Muscle of leg (tissue), 16 donors: ENCODE measurements at places on chromosomes 1 and 21.
A peak's percentile ranks its signal among the peaks of the same experiment; 100 is the strongest.

DNA sequence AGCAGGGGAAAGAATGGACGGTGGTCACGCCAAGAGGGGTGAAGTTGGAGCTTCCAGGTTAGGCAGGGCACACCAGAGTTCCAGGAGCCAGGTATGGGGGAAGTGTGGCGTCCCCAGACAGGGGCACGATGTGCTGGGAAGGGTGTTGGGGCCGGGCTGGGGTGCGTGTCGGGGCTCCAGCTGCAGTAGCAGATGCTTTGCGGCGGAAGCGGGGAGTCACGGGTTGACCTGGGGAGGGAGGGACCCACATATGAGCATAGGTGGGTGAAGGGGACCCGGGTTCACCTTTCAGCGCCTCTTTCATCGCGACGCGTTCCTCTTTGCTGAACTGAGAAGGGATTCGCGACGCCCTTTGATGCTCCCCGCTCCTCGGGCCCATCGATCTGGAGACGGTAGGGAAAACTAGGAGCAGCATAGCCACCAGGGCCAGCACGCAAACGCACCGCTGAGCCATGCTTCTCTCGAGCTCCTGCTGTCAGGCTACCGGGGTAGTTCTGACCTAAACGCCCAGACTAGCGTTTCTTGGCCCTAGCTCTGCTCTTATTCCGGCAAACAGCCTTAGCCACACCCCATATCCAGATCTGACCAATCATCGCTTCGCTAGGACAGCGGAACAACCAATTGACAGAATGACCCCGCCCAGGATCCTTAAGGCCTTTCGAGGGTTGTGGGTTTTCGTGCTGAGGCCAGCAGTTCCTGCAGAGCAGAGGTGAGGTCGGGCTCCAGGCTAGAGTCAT is at the start of gene PM20D1:
Gene PM20D1 (minus strand): TSS at position 514 of the 737 bp plus-strand sequence. CDS start 60 bp downstream, at position 454.
- DNase-seq, result peak; percentile 94

GRCh38 chr1:222583079-222583478 is 6.7 kb downstream of the TAF1A start:
- DNase-seq, result peak; percentile 4

- DNase-seq, result peak; percentile 81
Observed at GRCh38 chr1:201715801-201716741, 112.9 kb upstream of the IPO9 start.

DNA sequence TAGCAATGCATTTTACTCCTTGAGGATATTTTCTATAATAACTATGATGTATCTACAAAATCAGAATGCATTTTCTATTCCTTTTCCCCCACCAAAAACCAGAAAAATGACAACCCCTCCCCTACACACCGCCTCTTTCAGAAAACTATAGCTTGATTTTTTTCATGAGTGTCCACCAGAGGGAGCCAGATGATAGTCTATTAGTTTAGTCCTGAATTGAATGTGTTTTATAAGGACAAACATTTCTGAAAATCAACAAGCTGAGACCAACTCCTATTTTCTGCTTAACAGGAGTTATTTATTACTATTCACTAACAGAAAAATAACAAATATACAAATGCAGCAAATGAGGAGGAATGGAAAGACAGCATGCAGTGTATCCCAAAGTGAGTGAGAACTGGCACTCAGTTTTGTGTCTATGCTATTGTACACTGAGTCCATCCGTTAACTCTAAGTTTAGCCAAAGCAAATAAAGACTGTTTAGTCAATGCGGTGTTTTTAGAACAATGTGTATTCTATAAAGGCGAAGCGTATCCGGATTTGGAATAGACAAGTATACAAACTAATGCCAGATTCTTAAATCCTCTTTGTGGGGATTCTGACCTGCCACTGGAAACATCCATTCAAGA is 182.6 kb downstream of the VAV3 start:
- DNase-seq, result peak; percentile 77

- DNase-seq, result no peak
Observed at GRCh38 chr1:70072231-70072751, 133.1 kb downstream of the LRRC40 start.

DNA sequence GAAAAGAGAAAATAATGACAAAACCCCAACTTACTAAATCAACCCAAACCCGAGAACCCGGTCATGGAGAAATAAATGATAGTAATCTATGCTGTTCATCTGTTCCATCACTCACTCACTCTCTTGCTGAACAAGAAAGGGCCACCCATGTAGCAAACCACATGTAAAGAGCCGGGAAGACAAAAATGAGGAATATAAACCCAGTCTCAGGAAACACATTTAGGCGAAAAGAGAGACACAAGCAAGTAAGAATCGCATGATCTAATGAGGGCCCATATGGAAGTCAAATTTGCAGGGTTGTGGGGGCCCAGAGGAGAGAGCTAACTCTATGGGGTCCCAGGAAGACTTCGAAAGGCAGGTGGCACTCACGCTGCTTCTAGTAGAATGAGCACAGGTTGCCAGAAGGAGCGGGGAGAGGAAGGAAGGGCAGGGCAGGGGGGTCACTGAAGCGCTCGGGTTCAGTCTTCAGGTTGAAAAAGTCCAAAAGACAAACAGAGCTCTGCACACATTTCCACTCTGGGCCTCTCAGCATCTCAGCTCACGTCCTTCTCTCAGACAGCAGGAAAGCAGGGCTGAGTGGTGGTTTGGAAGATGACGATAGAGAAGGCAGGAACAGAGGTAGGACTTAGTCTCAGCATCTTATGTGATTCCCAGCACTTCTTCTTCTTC is 142.9 kb upstream of the KRTAP19-8 start:
- DNase-seq, result no peak

GRCh38 chr1:207429963-207430362 is 24.2 kb upstream of the CR2 start:
- no peak for DNase-seq

- no peak for DNase-seq
Observed at GRCh38 chr1:244854166-244854565, 10.2 kb downstream of the HNRNPU start.

- DNase-seq, result no peak
Observed at GRCh38 chr1:201740086-201740541, 88.8 kb upstream of the IPO9 start.

GRCh38 chr1:15953791-15954241 is 22.1 kb downstream of the ZBTB17 start:
- DNase-seq, result peak; percentile 46

- DNase-seq, result no peak
Observed at GRCh38 chr1:38867208-38867607, 5.9 kb downstream of the MYCBP start.

DNA sequence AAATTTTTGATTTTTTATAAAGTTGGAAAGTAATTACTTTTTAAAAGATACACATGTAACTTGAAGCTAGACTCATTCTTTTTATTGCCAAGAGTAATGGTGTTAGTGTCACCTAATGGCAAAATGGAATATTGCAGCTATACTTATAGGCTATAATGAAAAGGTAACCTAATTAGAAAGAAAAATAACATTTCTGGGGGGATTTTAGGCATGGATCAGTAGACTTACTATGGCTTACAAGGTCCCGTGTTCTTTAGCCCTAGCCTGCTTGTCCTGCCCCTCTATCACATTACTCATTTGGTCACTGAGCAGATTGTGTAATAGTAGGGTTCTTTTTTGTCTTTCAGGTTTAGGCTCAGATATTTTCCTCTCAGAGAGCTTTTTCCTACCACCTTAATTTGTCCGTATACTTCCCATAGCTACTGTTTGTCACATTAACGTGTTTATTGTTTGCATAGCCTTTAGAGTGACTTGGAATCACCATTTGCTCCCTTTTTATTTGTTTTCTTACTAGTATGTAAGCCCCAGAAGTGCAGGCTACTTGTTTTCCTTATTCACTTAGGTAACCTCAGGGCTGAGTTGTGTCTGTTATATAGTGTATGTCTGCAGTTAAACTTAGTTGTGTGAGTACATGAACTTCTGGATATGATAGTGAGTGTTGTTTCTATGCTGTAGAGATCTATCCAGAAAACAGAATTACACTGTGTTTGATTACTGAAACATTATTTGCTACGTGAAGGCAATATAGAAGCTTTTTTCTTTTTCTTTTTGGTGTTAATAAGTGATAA is 58.7 kb downstream of the RABGAP1L start:
- DNase-seq, result peak; percentile 56

DNA sequence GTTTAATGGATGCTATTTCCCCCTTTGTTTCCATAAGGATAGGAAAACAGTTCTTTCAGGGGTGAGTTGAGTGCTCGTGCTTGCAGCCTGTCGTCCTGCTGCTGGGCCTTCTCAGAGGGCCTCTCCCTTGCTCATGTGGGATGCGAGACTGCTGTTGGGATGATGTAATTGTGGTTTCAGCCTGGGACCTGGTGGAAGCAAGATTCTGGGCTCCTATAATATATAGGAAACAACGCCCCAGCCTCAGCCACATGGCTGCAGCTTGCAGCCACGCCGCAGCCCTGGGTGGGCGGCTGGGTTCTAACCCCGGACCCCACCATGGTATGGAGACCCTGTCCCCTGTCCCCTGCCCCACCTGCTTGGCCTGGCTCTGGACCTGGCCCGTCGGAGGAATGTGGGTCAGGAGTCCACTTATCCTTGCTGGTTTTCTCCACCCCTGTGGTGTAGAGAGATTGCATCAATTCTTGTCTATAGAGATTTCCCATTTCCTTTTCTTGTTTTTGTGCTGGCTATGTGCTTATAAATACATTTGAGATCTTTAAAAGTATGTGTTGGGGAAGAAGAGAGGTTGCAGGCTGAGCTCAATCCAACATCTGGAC is 357.8 kb downstream of the SIPA1L2 start:
- peak; percentile 82 for DNase-seq

DNA sequence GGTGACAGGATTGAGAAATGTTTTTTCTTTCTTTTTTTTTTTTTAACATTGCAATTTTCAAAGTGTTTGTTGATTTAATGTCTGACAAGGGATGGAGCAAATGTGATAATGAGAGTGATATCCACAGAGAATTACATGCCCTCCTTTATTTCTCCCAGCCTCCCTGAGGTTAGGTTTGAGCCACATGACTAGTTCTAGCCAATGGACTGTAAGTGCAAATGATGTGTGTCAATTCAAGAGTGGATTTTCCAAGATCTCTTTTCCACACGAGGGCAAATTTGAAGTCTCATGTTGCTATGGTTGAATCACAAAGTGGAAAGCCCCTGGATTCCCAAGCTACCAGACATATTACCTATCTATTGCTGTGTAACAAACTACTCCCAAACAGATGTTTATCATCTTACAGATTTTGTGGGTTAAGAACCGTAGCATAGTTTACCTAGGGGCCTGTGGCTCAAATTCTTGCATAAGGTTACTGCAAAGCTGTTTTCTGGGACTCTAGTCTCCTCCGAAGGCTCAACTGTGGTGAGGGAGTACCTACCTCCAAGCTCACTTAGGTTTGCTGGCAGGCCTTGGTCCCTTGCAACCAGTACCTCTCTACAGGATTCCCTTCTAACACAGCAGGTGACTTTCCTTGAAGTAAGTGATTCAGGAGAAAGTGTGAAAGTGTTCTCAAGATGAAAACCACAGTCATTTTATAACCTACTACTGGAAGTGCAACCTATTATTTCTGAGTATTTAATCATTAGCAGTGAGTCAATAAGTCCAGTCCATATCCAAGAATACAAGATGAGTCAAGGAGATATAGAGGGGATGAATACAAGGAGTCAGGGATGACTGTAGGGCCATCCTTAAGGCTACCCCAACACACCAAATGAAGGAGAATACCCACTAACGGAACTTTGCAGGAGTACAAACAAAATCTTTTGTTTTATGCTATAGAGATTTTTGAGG is 533.6 kb downstream of the PTPRC start:
- DNase-seq, result no peak

DNA sequence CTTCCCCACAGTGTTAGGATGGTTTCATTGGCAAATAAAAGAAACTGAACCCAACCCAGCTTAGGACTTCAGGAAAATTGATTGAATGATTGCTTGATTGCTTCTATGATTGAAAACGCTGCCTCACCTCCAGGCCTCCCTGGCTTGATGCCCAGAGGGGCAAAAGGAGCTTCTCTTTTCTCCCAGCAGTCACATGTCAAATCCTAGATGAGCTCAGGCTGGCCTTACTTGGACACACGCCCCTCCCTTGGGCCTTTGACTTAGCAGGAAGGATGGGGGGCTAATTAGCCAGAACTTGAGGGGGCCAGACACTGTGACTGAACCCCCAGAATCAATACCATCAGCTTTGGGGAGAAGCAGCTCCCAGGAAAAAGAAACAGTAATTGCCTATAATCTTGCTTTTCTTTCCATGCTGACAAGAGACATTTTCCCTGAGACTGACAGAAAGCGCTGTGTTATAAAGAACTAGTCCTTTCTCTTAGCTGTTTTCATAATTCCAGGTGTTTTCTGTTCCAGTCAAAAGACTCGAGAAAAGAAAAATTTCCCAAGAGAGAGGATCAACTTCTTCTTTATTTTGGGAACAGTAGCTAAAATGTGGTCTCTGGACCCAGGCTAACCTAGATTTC is 50.8 kb upstream of the ATP5PO start:
- no peak for DNase-seq

DNA sequence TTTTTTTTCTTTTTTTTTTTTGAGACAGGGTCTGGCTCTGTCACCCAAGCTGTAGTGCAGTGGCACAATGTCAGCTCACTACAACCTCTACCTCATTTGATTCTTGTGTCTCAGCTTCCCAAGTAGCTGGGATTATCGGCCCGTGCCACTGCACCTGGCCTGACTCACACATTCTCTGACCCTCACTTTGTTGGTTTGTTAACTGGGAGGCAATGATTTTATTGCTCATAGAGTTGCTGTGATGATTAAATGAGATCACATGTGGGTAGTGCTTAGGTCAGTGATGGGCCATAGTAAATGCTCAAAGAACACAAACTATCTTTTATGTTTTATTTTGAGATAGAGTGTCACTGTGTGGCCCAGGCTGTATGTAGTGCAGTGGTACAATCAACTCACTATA is 47.3 kb upstream of the SSBP3 start:
- DNase-seq, result no peak

DNA sequence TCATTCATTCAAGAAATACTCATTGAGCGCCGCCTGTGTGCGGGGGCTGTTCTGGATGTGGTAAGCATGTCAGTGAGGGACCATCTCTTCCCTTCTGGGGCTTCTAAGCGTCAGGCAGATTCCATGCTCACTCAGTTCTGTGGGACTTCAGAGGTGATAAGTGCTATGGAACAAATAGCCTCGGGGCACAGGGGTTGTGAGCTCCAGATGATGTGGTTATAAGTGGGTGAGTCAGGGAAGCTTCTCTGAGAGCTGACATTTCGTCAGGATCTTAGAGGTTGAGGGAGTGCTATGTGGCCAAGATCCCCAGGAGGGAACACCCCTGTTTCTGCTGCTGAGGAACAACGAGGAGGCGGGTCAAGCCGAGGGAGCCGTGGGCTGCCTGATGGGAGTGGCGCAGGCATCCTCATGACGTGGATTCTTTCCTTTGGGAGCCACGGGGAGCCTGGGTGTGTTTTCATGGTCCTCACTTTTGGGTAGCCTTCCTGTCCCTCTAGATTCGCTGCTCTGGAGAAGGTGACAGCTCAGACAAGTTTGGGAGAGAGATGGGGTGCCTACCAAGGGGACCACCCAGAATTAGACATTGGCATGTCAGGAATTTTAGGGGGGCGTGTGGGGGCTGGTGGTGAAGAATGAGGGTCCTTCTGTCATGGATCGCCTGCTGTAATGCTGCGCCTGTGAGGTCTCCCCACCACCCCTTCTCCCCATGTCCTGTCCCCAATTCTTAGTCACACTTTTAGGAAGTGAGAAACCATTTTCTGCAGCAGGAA is 38.5 kb downstream of the HUNK start:
- DNase-seq, result no peak
